ENCODE measurements at places on chromosomes 5 and 9.
A peak's percentile ranks its signal among the peaks of the same experiment; 100 is the strongest.

- DNase-seq = no peak
These were observed 50.8 kb upstream of the IRX4 start for GRCh38 chr5:1933364-1934055.

DNA sequence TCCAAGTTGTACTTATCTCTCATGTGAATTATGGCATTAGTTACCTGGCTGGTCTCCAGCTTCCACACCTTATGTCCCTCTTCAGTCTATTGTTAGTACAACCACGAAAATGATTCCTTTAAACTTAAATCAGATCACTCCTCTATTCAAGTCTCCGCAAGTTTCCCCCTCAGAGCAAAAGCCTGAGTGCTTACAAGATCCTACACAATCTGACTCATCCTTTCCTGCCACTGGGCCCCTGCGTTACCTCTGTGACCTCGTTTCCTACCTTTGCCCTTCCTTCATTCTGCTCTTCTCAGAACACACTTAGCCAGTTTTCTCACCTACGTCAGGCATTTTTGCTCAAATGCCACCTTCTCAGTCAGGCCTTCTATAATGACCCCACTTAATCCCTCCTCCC, 45.1 kb upstream of the GLIS3 start:
- no peak for DNase-seq

GRCh38 chr5:95908799-95909198, 52.9 kb downstream of the ELL2 start:
- no peak for DNase-seq

- DNase-seq = no peak
These were observed 176.0 kb downstream of the SLC12A2 start for GRCh38 chr5:128259607-128260021.

DNA sequence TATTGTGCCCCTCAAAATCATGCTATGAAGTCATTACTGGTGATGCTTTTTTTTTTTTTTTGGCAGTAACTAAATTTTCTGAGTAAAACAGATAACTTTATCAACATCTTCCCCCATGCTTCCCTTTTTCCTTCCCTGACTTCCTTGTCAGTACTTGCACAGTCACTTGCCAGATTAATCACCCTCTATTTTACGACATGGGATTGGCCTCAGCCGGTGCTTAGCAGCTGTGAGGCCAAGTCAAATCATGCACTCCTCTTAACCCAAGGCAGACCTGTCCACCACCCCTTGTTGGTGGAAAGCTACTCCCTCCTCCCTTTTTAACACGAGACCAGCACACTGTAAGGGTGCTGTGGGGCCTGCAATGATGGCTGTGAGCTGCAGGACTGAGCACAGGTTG, 118.0 kb upstream of the OTULINL start:
- peak; percentile 2 for DNase-seq

DNA sequence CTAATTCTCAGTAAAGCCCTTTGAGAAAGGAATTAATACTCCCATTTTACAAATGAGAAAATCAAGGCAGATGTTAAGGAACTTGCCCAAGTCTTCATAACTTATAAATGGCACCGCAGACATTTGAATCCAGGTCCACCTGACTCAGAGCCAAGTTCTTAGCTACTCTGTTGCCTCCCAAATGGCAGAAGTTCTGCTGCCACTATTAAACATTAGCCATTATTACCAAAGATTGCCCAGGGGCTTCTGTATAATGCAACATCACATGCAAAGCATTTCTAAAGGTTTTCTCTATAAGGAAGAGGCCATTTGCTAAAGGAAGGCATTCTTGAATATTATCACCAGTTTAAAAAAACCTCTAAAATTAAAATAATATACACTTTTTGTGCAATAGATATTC, 28.3 kb downstream of the TPD52L3 start:
- DNase-seq = no peak

DNA sequence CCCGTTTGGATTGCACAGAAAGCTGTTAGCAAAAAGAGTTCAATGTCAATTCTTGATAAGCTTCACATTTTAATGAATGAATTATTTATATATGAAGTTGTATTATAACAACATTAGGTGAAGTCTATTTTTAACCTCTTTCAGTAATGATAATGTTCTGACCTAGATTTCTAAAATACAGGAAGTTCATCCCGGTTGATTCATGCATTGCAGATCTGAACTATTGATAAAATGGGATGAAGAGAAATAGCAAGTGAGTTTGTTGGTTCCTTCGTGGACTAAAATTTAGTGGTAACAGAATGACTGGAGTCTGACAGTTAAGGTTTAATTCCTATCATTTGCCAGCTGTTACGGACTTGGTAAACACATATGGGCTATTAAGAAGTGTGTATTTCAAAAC, 180.5 kb downstream of the PCSK1 start:
- DNase-seq = no peak

DNA sequence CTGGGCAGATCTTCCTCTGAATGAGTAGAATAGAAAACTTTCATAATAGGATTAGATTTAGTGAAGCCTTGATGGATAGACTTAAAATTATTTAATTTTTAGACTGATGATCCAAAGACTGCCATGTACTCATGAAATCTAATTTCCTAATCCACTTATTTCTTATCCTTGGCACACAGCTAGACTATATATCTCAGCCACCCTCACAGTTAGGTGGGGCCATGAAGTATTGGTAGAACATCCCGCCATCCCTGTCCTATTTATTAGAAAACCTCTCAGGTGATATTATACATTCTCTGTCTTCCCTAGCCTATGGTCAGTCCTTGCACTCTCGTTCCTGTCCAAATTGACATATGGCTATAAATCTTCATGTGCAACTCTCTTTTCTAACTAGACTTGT, 110.9 kb downstream of the FAM170A start:
- DNase-seq = no peak

- DNase-seq = no peak
These were observed 11.6 kb upstream of the SPTAN1 start for GRCh38 chr9:128540634-128541360.

DNA sequence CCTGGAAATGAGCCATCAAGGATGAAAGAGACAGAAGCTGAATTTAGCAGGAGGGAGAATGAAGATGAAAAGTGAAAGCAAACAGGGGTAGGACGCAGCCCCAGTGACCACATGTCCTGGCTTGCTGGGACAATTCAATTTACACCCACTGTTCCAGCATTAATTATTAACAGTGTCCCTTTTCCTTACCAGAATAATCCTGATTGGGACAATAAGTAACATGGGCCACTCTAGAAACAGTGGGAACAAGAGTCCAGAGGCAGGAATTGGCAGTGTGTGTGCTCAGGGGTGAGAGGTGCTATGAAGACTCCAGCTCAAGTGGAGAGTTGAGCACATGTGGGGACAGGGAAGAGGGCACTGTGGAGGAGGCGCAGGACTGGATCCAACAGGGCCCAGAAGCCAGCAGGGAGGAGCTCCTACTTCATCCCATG, 147.1 kb downstream of the C5orf15 start:
- DNase-seq = no peak

DNA sequence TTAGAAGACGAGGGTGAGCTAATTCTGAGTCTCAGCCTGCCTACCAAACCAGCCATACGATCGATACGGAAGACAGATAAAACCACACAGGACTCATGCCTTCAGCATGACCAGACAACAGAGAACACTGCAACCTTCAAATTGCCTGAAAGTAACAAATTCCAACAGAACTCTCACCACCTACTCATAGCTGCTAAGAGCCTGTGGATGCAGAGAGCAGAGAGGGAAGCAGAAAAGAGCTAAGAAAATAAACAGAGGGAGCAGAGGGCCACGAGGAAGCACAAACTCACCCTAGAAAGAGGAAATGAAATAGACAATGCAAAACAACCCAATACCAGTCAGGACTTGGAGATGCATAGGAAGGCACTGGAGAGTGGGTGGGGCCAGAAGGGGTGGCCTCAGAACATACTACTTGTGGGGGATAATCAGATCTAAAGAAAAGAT, 86.7 kb upstream of the TAS2R1 start:
- DNase-seq = no peak

- no peak for DNase-seq
These were observed 32.0 kb upstream of the TMED7 start for GRCh38 chr5:115657881-115658233.

DNA sequence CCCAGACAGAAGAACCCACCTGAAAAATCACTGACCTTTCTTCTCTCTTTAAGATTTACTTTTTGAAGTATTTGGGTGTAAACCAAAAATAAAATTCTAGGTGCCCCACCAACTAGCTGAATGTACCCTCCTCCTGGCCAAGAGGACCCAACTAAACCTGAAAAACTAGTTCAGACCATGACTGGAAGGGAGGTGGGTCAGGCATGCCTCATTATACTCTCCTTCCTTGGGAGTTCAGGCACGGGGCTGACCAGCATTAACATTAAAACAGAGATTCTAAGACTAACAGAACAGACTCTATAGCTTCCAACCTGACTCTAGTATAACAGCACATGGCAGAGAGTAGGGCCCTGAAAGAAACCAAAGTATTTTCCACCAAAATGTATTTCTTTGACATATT, 61.4 kb downstream of the CERT1 start:
- no peak for DNase-seq

DNA sequence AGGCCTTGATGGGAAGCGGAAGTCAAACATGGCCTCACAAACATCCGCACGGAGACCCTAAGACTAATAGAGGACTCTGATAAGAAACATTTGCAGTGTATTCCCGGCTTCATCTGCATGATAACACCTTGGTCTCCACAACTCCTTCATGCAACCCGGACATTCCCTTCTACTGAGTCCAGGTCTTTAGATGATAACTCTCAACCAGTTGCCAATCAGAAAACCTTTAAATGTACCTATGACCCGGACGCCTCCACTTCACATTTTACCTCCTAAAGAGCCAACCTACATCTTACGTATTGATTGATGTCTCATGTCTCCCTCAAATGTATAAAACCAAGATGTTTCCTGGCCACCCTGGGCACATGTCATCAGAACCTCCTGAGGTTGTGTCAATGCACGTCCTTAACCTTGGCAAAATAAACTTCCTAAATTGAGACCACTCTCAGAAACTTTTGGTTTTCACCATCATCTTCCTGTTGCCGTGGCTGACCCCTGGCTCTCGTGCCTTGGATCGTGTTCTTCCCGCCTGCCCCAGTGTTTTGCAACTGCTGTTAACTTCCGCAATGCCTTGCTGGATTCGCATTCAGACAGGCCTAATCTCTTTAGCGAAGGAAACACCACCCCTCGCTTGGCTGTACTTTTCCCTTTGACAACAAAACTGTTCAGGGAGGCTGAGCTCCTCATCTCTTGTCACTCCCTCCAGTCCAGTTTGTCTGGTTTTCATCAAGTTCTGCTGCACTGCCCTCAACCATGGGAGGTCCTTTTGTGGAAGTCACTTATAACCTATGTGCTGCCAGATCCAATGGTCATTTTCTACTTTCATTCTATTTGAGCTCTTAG, 1.1 kb upstream of the DAP start:
- no peak for DNase-seq

GRCh38 chr5:179357031-179357430, 11.8 kb upstream of the ADAMTS2 start:
- no peak for DNase-seq

GRCh38 chr9:113966394-113966793, 90.3 kb downstream of the ZNF618 start:
- no peak for DNase-seq

DNA sequence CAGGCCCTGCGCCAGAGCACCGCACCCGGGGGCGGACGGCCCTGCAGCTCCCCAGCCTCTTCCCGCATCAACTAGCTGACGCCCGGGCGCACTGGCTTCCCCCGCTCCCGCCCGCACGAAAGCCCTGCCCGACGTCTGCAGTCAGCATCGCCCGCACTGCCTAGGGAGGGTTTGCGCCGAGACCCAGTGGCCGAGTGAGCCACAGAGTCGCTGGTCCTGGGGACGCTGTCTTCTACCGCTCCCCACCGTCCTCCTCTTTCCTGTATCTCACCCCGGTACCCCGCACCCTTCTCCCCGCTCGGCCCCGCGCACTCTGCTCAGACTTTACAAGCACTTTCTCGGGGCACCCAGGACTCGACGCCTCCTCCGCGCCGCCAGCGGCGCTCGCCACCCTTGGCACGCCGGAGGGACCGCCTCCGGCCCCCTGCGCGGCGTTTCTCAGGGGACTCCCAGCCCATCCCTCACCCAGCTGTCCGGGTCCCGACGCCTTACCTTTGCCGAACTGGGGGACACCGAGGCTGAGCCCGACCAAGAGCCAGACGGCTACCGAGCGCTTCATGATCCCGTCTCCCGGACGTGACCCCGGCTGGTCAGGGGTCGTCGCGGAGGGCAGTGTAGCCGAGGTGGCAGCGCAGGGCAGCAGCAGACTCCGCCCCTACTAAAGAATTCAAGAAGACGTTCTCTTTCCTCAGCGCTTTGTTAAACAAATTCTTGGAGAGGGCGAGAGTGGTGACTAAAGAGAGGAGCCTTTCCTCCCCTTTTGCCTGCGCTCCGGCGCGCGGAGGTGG, 670 bp downstream of the EDIL3 start:
- DNase-seq = no peak

GRCh38 chr9:23677446-23677845, 148.6 kb downstream of the ELAVL2 start:
- no peak for DNase-seq
